Skin of body (tissue), 3 donors: ENCODE measurements at places on chromosomes 3 and 15.

- no peak for DNase-seq
Observed at GRCh38 chr3:73484656-73485248, 140.0 kb downstream of the PDZRN3 start.

- DNase-seq, result no peak
Observed at GRCh38 chr15:29045717-29046116, 159.9 kb downstream of the APBA2 start.

GRCh38 chr3:61158667-61159066, 92.6 kb downstream of the FHIT start:
- DNase-seq, result no peak

DNA sequence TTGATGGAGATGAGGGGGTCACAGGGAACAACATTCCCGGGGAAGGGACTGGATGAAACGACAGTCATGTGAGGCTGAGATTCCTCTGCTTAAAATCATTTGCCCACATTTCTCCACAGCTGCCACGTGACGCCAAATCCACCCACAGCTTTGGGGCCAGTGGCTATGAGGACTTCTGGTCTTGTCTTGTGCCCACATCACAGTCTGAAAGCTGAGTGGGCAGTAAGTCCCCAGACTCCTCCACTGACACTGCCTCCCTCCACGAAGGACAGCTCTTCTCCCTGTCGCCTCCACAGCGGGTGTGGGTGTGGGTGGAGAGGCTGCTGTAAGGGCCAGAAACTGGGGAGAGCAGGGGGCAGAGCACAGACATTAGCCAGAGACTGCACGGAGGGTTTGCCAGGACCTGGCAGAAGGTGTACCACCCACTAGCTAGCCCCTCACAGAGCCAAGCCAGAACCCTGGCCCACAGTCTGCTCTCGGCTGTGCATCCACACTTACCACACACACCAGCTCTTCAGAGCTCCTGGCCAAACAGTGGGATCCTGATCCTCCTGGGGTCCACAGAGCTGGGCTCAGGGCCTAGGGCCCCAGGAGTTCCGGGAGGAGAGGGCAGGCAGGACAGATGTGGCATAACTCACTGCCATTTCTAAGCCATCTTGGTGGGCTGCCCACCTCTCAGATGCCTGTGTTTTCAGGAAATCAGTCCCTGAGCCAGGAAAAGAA, 24.2 kb downstream of the RAB6B start:
- no peak for DNase-seq

- no peak for DNase-seq
Observed at GRCh38 chr3:130907966-130908365, 14.1 kb downstream of the ATP2C1 start.
